ENCODE measurements at places on chromosomes 1 and 21. TPM values are rescaled to one million over a fixed set of nuclear protein-coding genes. Genes with fewer than 3 reads are reported as not detected.
A peak's percentile ranks its signal among the peaks of the same experiment; 100 is the strongest.

Gene SV2A
- 11.6 TPM for total RNA-seq

Gene VAMP3
- 11.7 TPM for total RNA-seq

Gene RAP1GAP
- total RNA-seq = 0.05 TPM

Gene TIE1
- 3.9 TPM for total RNA-seq

Gene CYP4X1
- not detected for total RNA-seq

Gene HUNK
- not detected for total RNA-seq

Gene PCAT6
- total RNA-seq = 0.62 TPM

Gene GSTM5
- total RNA-seq = 0.40 TPM

DNA sequence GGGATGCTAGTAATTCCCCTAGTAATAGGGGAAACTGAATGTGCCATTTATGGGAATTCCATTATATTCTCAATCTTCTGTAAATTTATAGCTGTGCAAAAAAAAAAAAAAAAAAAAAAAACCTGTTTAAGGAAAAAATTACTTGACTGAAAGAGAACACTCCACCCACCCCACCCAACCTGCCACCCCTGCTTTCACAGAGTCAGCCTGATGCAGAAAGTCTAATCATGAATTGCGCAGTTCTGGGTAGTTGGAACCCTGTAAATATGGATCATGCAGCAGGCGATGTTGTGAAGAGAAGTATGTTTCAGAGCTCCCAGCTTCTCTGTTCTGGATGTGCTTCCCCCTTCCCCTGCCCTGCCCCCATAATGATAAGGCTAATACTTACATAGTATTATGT is 19.6 kb upstream of the LAMC2 start:
- H3K4me1 ChIP-seq = no peaks in the 10 kb centered on the region
- H3K27me3 ChIP-seq = no peaks in the 10 kb centered on the region
- no peak for DNase-seq
- no peak overlapping the region for H3K27ac ChIP-seq

- no peak overlapping the region for H3K27ac ChIP-seq
- H3K4me3 ChIP-seq = no peak overlapping the region
- DNase-seq = no peak
- H3K4me1 ChIP-seq = no peaks in the 10 kb centered on the region
- H3K36me3 ChIP-seq = no peaks in the 10 kb centered on the region
- peaks cover 1% of the 10 kb centered on the region for H3K27me3 ChIP-seq
Measured at GRCh38 chr1:10727751-10728232, 68.7 kb downstream of the CASZ1 start.

GRCh38 chr1:152756872-152757271 is 953 bp upstream of the KPRP start:
- no peak for DNase-seq
- H3K4me3 ChIP-seq = no peak overlapping the region
- H3K27me3 ChIP-seq = no peaks in the 10 kb centered on the region

GRCh38 chr1:65866439-65866838 is 73.7 kb downstream of the PDE4B start:
- no peaks in the 10 kb centered on the region for H3K27me3 ChIP-seq
- no peak overlapping the region for H3K4me3 ChIP-seq
- DNase-seq = no peak
- H3K4me1 ChIP-seq = no peaks in the 10 kb centered on the region
- H3K36me3 ChIP-seq = no peaks in the 10 kb centered on the region

- H3K4me1 ChIP-seq = peaks cover 24% of the 10 kb centered on the region
- no peaks in the 10 kb centered on the region for H3K27me3 ChIP-seq
- peak overlapping the region; percentile 96 for H3K27ac ChIP-seq
- no peaks in the 10 kb centered on the region for H3K36me3 ChIP-seq
Measured at GRCh38 chr21:33268737-33269441, 2.7 kb downstream of the IL10RB start.

DNA sequence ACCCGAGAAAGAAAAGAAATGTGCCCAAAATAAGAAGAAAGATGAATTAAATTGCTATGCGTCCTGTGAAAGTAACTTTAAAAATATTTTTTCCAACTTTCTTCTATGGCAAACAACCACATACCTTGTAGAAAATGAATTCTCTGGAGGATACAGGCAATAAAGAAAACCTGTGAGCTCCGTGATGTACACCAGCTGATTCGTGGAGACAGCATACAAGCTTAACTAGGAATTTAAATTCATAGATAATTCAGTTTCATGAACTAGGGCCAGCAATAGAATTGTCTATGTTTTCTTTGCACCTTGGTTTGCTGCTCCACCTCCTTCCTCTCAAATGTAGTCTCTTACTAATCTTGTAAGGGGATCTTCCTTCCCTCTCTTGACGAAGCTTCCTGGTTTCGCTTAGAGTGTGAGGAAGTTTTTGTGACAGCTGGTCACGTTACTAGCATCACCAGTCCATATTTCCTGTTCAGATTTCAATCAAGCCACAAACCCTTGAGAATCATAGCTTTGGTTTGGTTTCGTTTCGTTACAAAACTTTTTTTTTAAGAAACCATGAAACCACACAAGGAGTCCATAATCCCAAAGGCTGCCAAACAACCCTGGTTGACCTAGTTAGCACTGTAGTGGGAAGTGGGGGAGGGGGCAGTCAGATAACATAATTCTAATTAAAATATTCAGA is 35.8 kb downstream of the GREM2 start:
- DNase-seq = peak; percentile 13
- no peaks in the 10 kb centered on the region for H3K27me3 ChIP-seq
- H3K4me1 ChIP-seq = no peaks in the 10 kb centered on the region
- H3K27ac ChIP-seq = no peak overlapping the region

- H3K4me1 ChIP-seq = no peaks in the 10 kb centered on the region
- H3K27ac ChIP-seq = no peak overlapping the region
- H3K4me3 ChIP-seq = no peak overlapping the region
- DNase-seq = no peak
Measured at GRCh38 chr1:35675773-35676172, 34.4 kb upstream of the PSMB2 start.

DNA sequence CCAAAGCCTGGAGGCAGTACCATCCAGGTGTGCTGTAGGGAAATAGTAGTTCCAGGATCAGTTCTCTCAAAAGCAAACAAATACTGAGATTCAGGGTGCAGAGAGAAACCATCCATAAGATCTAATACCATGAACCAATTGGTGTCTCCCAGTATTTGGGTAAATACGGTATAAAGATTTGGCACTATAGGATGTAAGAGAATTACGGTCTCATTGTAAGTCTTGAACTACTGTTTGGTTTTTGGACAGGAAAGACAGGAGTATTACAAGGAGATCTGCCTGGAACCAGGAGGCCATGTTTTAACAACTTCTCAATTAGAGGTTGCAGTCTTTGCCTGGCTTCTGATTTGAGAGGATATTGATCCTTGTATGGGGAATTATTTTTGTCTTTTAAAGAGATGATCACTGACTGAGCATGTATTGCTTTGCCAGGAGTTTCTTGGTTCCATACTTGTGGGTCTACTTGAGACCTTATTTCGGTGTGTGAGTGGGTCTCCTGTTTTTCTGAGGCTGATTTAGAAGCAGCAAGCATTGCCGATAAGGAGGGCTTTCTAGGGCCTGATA is 10.2 kb downstream of the AADACL4 start:
- no peak overlapping the region for H3K27ac ChIP-seq
- no peak overlapping the region for H3K4me3 ChIP-seq
- H3K36me3 ChIP-seq = no peaks in the 10 kb centered on the region
- DNase-seq = no peak
- no peaks in the 10 kb centered on the region for H3K4me1 ChIP-seq

- no peak overlapping the region for H3K4me3 ChIP-seq
- no peak for DNase-seq
- H3K27ac ChIP-seq = no peak overlapping the region
- no peaks in the 10 kb centered on the region for H3K36me3 ChIP-seq
- H3K27me3 ChIP-seq = no peaks in the 10 kb centered on the region
Measured at GRCh38 chr1:100769906-100770646, 50.5 kb downstream of the VCAM1 start.

- H3K4me3 ChIP-seq = no peak within 1 kb of the TSS
- no peak for DNase-seq
- no peaks in the 10 kb centered on the region for H3K4me1 ChIP-seq
- H3K27ac ChIP-seq = no peak within 1 kb of the TSS
- H3K36me3 ChIP-seq = no peaks in the 10 kb centered on the region
- H3K27me3 ChIP-seq = peaks cover 6% of the 10 kb centered on the region
Measured at GRCh38 chr1:203127666-203128430, at the start of gene ADORA1. Gene ADORA1, plus strand, starts transcription at chr1:203127726. Its CDS starts 1,116 bp downstream, at chr1:203128842.

DNA sequence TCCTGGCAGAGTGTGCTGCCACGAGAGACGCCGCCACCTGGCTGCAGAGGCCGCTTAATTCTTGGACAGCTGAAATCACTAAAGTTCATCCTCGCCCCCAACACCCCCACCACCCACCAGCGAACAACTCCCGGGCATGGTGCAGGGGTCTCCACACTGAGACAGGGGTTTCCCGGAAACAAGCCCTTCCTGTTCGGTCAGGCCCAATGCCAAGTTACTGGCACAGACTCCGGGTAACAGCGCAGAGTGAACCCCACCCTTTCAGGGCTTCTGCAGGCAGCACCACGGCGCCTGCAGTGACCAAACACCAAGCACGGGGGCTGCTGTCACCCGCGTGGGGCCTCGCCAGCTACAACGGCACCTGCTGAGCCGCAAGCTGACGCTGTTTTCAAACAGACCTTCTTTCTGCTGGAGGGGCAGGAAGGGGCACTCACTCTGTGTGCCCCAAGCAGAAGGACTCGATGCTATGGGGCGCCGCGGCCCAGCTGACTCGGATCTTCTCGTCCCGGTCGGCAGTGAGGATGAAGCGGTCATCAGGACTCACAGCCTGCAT is 17.4 kb downstream of the WDR4 start:
- no peaks in the 10 kb centered on the region for H3K4me1 ChIP-seq
- H3K27ac ChIP-seq = no peak overlapping the region
- H3K4me3 ChIP-seq = no peak overlapping the region
- H3K36me3 ChIP-seq = peaks cover 19% of the 10 kb centered on the region
- DNase-seq = no peak

GRCh38 chr1:182107209-182107608 is 45.7 kb upstream of the ZNF648 start:
- no peaks in the 10 kb centered on the region for H3K4me1 ChIP-seq
- H3K4me3 ChIP-seq = no peak overlapping the region
- no peaks in the 10 kb centered on the region for H3K27me3 ChIP-seq
- no peak overlapping the region for H3K27ac ChIP-seq

DNA sequence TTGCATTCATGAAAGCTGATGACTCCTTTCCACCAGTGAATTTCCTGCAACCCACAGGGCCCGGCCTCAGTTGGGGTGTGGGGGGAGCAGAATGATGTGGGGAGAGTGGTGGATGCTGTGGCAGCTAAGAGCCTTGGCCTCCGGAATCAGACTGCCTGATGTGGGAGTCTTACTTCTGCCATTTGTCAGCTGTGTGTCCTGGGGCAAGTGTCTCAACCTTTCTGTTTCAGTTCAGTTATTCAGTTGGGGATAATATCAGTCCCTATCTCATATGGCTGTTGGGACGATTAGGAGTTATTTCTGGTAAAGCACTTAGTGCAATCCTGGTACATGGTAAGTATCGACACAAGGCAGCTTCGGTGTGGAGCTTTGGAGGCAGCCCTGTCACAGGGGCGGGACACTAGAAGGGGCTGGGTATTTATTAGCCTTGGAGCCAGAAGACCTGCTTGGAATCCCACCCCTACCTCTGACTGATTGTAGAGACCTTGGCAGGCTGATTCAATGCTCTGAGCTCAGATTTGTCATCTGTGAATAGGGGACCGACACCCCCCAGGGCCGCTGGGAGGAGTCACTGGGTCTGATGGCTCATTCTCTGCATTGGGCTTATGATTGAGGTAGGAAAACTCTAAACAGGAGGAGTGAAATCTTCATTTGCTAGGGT is 19.6 kb downstream of the ARHGEF10L start:
- H3K36me3 ChIP-seq = no peaks in the 10 kb centered on the region
- H3K4me3 ChIP-seq = no peak overlapping the region
- no peak overlapping the region for H3K27ac ChIP-seq
